Fibroblast of skin of left biceps (primary cell): ENCODE measurements at places on chromosomes 4 and X.

GRCh38 chr4:67092351-67092750 is 453.0 kb downstream of the CENPC start:
- no peak for DNase-seq

DNA sequence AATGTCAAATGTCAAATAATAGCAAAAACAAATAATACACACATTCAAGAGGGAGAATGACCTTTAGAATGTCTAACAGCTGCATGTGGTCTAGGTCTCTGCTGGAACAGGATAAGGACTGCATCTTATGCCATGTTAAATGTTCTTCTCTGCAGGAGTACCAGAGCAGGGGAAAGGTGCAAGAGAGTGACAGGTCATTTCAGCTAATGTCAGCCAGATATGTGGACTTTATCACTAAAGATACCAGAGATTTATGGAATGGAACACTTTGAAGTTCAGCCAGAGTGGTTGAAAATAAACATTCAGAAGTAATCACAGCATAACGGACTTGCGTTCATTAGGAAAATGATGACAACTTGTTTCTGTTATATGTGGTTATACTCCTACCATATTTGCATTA is 24.3 kb downstream of the GRID2 start:
- no peak for DNase-seq

- peak; percentile 33 for DNase-seq
Observed at GRCh38 chr4:80138551-80139538, 58.5 kb upstream of the PRDM8 start.

DNA sequence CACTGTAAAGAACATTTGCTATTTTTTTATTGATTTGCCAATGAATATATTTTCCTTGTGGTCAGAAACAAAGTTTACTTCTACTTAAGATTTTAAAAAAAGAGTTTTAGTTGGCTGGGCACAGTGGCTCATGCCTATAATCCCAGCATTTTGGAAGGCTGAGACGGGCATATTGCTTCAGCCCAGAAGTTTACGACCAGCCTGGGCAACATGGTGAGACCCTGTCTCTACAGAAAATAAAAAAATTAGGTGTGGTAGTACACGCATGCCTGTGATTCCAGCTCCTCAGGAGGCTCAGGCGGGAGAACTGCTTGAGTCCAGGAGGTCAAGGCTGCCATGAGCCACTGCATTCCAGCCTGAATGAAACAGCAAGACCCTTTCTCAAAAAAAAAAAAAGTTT is 36.8 kb downstream of the LRP2BP start:
- DNase-seq: no peak

GRCh38 chrX:12657881-12658280 is 133.3 kb upstream of the PRPS2 start:
- DNase-seq: no peak

DNA sequence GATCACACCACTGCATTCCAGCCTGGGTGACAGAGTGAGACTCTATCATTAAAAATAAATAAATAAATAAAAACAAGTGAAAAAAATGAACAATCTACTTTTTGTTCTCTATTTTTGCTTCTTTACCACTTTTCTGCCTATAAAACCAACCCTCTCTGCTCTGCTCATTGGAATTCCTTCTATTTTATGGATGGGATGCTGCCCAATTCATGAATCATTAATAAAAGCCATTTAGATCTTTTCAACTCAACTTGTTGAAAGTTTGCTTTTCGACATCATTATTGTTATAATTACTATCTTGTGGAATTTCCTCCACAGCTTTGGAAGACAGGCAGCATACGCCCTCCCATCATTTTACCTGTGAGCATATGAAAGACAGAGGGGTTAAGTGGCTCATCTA is 52.1 kb upstream of the SMIM10 start:
- DNase-seq: no peak

DNA sequence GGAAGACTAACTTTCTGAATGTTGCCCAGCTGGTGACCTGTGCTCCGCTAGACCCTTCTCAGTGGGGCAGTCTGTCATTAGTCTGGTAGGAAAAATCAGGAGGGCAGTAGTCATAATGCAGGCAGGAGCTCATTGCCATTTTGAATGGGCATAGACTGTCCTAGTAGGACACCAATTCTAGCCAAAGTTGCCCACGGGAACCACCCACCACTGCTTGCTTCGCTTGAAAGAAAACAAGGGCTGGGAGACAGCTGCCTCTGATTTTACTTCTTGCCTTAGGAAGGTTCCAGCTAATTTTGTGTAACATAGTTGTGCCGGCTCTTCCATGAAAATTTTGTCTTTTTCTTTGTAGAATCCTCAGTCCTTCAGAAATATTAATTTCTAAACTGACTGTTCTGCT is 23.3 kb downstream of the HOPX start:
- no peak for DNase-seq

GRCh38 chrX:11724122-11725017 is 33.7 kb upstream of the MSL3 start:
- DNase-seq: peak; percentile 2

GRCh38 chrX:39749135-39749534 is 348.6 kb downstream of the BCOR start:
- no peak for DNase-seq

- no peak for DNase-seq
Observed at GRCh38 chr4:7591409-7592053, 156.8 kb upstream of the PSAPL1 start.

DNA sequence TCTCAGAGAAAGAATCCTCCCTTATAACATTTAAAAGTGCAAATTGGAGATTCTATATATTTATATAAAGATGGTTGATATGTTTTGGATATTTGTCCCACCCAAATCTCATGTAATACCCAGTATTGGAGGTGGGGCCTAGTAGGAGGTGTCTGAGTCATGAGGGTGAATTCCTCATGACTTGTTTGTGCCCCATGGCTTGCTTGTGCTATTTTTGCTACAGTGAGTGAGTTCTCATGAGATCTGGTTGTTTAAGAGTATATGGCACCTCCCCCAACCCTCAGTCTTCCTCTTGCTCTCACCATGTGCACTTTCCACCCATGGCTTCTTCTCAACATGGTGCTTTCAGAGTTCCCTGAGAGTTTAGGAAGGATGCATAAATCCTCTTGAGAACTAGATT is 9.5 kb upstream of the ANKRD50 start:
- DNase-seq: no peak

DNA sequence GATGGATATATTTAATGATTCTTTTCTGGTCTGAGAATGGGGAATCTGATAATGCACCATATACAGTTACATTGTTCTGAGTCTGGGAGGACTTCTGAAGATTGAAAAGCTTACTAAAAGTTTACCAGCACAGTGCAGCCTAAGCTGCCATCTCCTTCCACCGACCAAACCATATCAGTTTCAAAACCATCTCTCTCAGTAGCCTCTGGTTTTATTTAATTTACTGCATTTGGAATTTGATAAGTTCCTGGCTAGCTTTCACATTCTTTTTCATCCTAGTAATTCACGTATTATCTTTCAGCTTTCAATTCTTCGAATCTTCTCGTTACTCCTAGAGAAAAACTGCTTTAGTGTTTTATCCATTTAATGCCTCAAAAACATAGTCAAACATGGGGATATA is 181.4 kb upstream of the HCCS start:
- no peak for DNase-seq

GRCh38 chr4:80266902-80267380 is 477 bp downstream of the FGF5 start:
- no peak for DNase-seq

GRCh38 chr4:57974821-57975220 is 864.6 kb upstream of the IGFBP7 start:
- no peak for DNase-seq

DNA sequence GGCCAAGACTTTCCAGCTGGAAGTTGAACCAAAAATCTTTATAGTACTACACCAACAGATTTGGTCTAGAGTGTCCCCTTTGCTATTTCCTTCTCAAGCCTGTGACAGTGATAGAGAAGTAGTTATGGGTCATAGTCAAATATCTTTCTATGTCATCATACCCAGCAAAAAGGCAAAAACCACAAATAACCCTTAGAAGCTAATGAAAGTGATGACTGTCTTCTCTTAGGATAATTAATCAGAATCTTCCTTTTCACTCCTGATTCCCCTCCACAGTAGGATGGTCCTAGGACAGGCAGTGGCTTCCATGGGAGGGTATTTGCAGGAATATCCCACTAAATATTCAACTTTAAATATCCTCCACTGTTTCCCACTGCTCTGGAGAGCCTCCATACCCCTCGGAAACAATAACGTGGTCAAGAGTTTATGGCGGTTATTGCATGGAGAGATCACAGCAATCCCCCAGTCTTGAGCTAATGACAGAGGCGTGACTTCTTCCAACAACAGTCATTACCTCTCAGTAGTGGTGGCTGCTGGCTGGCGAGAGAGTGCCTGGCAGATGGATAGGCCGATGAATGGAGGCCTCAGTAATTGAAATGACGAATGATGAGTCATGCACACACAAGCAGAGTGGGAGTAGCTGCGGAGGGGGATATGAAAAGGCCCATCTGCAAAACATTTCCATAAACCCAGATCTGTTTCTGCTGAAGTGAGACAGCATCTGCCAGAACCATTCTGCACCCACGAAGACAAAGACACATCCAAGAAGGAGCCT is 154.9 kb downstream of the STK32B start:
- DNase-seq: peak; percentile 80

DNA sequence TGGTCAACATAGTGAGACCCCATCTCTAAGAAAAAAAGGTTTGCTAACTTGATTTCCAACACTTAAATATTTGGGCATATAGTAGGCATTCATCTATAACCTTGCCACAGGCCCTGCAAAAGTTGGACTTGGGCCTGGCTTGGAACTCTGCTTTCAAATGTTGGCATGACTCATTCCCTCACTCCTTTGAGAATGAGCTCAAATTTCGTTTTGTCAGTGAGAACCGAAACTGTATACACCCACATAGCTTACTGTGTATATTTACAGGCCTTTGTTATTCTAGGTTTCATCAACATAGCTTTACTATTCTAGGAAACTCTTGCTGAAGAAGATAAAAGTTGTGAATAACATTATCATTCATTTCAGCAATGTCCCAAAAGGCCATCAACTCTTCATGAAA is 88.7 kb upstream of the ELOVL6 start:
- peak; percentile 32 for DNase-seq
